Effector memory CD4-positive, alpha-beta T cell (primary cell): ENCODE measurements at places on chromosomes 1 and 21.

- no peak overlapping the region for H3K27ac ChIP-seq
- H3K4me3 ChIP-seq = no peak overlapping the region
Observed at GRCh38 chr1:226004396-226004795, 5.3 kb upstream of the SDE2 start.

- peaks cover 8% of the 10 kb centered on the region for H3K27me3 ChIP-seq
- peaks cover 12% of the 10 kb centered on the region for H3K4me1 ChIP-seq
- no peak overlapping the region for H3K4me3 ChIP-seq
- no peaks in the 10 kb centered on the region for H3K36me3 ChIP-seq
Observed at GRCh38 chr1:27318596-27318995, 3.4 kb upstream of the TMEM222 start.

GRCh38 chr1:53618500-53619366 lies 120.2 kb downstream of the GLIS1 start:
- H3K4me3 ChIP-seq = no peak overlapping the region
- H3K36me3 ChIP-seq = no peaks in the 10 kb centered on the region

- H3K27me3 ChIP-seq = no peaks in the 10 kb centered on the region
- peaks cover 18% of the 10 kb centered on the region for H3K36me3 ChIP-seq
- DNase-seq = no peak
- H3K4me1 ChIP-seq = peaks cover 24% of the 10 kb centered on the region
Observed at GRCh38 chr1:154155251-154155650, 378 bp upstream of the NUP210L start.

- no peak overlapping the region for H3K4me3 ChIP-seq
- H3K4me1 ChIP-seq = no peaks in the 10 kb centered on the region
- peaks cover 10% of the 10 kb centered on the region for H3K36me3 ChIP-seq
Observed at GRCh38 chr1:45348966-45349677, 8.9 kb upstream of the MUTYH start.

DNA sequence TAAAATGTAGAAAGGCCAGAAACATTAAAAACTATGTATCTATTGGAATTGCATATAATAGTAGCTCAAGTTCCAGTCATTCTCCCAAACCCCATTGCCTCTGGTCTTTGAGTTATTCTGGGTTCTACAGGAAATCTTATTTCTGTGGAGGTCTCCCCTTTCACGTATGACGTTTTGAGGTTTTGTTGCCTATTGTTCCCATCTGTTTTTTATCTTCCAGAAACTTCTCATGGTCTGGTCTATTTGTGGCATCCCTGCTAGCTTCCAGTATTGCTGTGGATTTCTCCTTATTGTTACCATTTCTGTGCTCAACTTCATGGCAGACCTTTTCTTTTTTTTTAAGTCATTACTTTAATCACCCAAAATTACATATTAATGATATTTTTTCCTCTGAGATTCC lies 43.3 kb downstream of the DTL start:
- no peaks in the 10 kb centered on the region for H3K4me1 ChIP-seq
- H3K27me3 ChIP-seq = no peaks in the 10 kb centered on the region
- no peak for DNase-seq
- H3K4me3 ChIP-seq = no peak overlapping the region

DNA sequence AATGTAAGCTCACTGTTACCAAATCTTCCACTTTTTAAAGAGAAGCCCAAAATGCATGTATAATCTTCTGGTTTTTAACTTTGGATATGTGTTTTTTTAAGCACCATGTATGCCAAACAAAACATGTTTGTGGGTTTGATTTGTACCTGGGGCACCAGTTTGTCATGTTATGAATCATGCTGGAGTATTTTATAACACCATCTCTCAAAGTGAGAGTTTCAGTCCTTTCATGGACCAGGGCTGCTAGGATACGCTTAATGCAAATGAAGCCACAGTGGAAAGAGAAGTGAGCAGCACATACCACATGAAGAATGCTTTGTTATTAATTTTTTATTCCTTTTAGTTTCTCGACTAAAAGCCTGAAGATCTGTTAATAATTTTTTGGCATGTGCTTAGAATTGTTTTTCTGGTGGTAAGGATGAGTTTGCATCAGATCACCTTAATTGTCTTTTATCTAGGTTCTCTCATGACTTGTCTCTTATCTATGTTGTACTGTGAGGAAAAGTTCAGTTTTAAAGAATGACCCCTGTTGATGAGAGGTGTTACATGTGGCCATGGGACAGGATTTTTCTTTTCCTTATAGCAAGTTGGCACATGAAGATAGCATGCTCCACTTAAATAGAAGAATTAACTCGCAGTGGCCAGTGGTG lies 2.0 kb upstream of the RABGAP1L start:
- peaks cover 20% of the 10 kb centered on the region for H3K4me1 ChIP-seq
- no peak for DNase-seq
- H3K27me3 ChIP-seq = no peaks in the 10 kb centered on the region
- H3K27ac ChIP-seq = no peak overlapping the region
- no peaks in the 10 kb centered on the region for H3K36me3 ChIP-seq

GRCh38 chr1:202263628-202264027 lies 70.0 kb downstream of the LGR6 start:
- H3K4me1 ChIP-seq = no peaks in the 10 kb centered on the region
- no peaks in the 10 kb centered on the region for H3K36me3 ChIP-seq
- H3K4me3 ChIP-seq = no peak overlapping the region
- peaks cover 3% of the 10 kb centered on the region for H3K27me3 ChIP-seq
- DNase-seq = no peak

GRCh38 chr1:52706941-52707926 lies 9.1 kb upstream of the COA7 start:
- no peaks in the 10 kb centered on the region for H3K36me3 ChIP-seq
- H3K4me3 ChIP-seq = no peak overlapping the region
- DNase-seq = no peak

DNA sequence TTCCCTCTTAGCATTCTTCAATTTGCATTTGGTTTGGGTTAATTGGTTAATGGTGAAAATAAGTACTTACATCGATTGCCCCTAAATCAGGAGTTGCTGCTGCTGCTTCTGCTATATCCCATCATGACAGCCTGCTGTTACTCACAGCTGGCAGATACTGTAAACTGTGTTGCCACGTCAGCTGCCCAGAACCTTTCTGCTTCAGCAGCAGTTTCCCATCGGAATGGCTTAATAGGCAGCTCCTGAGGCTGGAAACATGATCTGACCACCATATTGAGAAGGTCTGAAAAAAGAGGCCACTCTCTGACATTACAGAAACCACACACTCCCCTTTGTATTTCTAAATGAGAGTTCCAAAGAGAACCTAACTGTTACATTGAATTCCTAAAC lies 14.3 kb upstream of the SEC16B start:
- no peaks in the 10 kb centered on the region for H3K4me1 ChIP-seq
- no peaks in the 10 kb centered on the region for H3K27me3 ChIP-seq
- DNase-seq = no peak
- no peak overlapping the region for H3K27ac ChIP-seq
- H3K36me3 ChIP-seq = no peaks in the 10 kb centered on the region

DNA sequence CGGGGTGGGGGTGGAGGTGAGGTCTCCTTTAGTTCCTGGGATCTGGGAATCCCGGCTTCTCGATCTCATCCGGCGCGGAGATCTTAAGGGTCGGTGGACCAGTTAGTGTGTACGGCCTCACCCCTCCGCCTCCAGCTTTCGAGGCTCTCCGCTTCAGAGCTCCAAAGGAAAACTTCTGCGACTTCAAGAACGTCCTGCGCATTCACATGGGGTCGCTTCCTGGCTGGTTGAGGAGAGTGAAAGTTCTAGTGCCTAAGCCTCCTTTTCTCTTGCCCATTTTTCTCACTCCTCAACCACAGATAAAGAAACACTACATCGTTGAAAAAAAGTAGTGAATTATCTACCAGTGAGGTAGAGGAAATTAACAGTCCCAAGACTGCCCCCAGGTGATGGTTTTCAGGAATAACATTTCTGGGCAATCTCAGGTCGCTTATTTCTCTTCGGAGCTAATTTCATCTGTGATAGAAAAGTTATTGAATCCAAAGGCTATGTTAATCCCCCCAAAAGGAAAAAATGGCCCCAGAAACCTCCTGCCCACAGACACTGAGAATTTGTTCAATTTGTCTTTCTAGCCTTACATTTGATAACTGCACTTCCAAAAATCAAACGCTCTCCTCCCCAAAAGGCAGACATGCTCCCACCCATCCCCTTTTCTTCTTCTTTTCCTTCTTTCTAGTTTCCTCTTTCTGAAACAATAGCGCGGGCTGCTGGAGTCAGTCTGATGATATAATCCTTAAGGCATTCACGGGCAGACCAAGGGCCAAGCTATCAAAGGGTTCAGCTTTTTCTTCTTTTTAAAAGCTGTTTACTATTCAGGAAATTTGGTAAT lies 20.6 kb upstream of the TBX15 start:
- no peak overlapping the region for H3K4me3 ChIP-seq
- no peak overlapping the region for H3K27ac ChIP-seq
- peaks cover 3% of the 10 kb centered on the region for H3K4me1 ChIP-seq
- H3K36me3 ChIP-seq = no peaks in the 10 kb centered on the region
- peaks cover 30% of the 10 kb centered on the region for H3K27me3 ChIP-seq
- no peak for DNase-seq

DNA sequence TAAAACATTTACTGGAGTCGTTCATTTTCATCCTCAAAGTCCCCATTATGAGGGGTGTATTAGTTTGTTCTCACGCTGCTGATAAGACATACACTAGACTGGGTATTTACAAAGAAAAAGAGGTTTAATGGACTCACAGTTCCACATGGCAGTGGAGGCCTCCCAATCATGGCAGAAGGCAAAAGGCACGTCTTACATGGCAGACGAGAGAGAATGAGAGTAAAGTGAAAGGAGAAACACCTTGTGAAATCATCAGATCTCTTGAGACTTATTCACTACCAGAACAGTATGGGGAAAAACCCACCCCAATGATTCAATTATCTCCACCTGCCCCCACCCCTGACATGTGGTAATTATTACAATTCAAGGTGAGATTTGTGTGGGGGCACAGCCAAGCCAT lies 830.4 kb upstream of the RGS18 start:
- H3K27ac ChIP-seq = no peak overlapping the region
- H3K4me1 ChIP-seq = no peaks in the 10 kb centered on the region
- no peaks in the 10 kb centered on the region for H3K36me3 ChIP-seq
- DNase-seq = no peak
- H3K4me3 ChIP-seq = no peak overlapping the region
- no peaks in the 10 kb centered on the region for H3K27me3 ChIP-seq

GRCh38 chr1:106925750-106926149 lies 130.7 kb upstream of the PRMT6 start:
- DNase-seq = no peak
- H3K36me3 ChIP-seq = no peaks in the 10 kb centered on the region
- no peaks in the 10 kb centered on the region for H3K27me3 ChIP-seq

DNA sequence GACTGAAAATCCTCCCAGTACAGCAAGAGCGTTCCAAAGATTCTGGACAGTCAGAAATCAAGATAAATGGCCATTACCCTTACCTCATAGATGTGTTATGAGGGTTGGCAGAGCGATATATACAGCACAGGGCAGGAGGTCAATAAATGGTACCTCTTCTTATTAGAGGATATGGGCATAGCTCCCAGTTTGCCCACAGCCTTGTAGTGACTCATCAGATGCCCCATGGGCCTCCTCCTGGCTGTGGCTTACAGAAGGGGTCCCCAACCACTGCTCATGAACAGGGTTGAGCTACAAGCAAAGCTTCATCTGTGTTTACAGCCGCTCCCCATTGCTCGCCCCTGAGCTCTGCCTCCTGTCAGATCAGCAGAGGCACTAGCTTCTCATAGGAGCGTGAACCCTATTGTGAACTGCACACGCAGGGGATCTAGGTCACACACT lies 7.3 kb upstream of the IFNGR2 start:
- H3K4me3 ChIP-seq = no peak overlapping the region
- no peaks in the 10 kb centered on the region for H3K27me3 ChIP-seq
- H3K36me3 ChIP-seq = no peaks in the 10 kb centered on the region
- H3K27ac ChIP-seq = no peak overlapping the region

GRCh38 chr1:4430406-4431365 lies 223.7 kb upstream of the AJAP1 start:
- H3K36me3 ChIP-seq = no peaks in the 10 kb centered on the region
- H3K4me3 ChIP-seq = no peak overlapping the region
- no peak for DNase-seq
- H3K27me3 ChIP-seq = no peaks in the 10 kb centered on the region
- H3K27ac ChIP-seq = no peak overlapping the region

- H3K4me3 ChIP-seq = no peak overlapping the region
- no peak for DNase-seq
- H3K27me3 ChIP-seq = no peaks in the 10 kb centered on the region
- no peaks in the 10 kb centered on the region for H3K36me3 ChIP-seq
- no peak overlapping the region for H3K27ac ChIP-seq
Observed at GRCh38 chr1:238492271-238492670, 601.5 kb upstream of the ZP4 start.

GRCh38 chr21:41403331-41403730 lies 22.7 kb upstream of the MX1 start:
- H3K36me3 ChIP-seq = peaks cover 69% of the 10 kb centered on the region
- no peak overlapping the region for H3K27ac ChIP-seq
- no peaks in the 10 kb centered on the region for H3K4me1 ChIP-seq

- no peaks in the 10 kb centered on the region for H3K4me1 ChIP-seq
- H3K27me3 ChIP-seq = no peaks in the 10 kb centered on the region
- no peak overlapping the region for H3K27ac ChIP-seq
- H3K4me3 ChIP-seq = no peak overlapping the region
Observed at GRCh38 chr1:60227601-60228000, 154.0 kb upstream of the C1orf87 start.

DNA sequence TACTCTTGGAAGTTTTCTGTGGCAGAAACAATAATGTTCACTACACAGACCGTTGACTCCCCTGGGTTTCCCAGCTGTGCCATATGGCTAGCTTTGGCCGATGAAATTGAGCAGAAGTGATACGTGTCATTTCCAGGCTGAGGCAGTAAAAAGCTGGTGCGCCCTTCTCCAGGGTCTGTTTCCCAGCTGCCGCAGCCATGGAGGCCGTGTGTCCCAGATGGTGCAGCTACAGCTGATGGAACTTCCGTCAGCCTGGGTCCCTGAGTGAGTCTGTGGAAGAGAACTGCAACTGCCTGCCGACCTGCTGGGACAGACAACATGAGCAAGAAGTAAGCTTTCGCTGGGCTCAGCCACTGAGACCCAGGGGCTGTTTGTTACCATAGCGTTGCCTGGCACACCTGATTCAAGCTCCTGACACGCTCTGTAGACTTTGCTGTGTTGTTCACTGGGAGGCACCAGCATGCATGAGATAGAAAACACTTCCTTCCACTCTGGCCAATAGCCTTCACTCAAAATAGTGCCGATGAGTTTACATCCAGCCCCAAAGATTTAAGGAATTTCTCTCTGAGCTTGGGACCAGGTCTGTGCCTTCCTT lies 116.3 kb upstream of the SLC25A33 start:
- no peak overlapping the region for H3K4me3 ChIP-seq
- H3K27ac ChIP-seq = no peak overlapping the region
- H3K36me3 ChIP-seq = no peaks in the 10 kb centered on the region
- no peak for DNase-seq
- peaks cover 31% of the 10 kb centered on the region for H3K4me1 ChIP-seq

GRCh38 chr21:40714536-40714935 lies 132.4 kb downstream of the DSCAM start:
- no peak overlapping the region for H3K27ac ChIP-seq
- no peaks in the 10 kb centered on the region for H3K27me3 ChIP-seq
- no peak overlapping the region for H3K4me3 ChIP-seq
- H3K4me1 ChIP-seq = no peaks in the 10 kb centered on the region
- DNase-seq = no peak
